CD8-positive, alpha-beta T cell (primary cell): ENCODE measurements at places on chromosomes 6 and 20. TPM values are rescaled to one million over a fixed set of nuclear protein-coding genes. Genes with fewer than 3 reads are reported as not detected.

Gene POPDC3
- not detected for total RNA-seq

Gene GPLD1
- total RNA-seq = 0.73 TPM

Gene ZBTB12
- not detected for total RNA-seq

Gene UBE3D
- total RNA-seq = 5.7 TPM

DNA sequence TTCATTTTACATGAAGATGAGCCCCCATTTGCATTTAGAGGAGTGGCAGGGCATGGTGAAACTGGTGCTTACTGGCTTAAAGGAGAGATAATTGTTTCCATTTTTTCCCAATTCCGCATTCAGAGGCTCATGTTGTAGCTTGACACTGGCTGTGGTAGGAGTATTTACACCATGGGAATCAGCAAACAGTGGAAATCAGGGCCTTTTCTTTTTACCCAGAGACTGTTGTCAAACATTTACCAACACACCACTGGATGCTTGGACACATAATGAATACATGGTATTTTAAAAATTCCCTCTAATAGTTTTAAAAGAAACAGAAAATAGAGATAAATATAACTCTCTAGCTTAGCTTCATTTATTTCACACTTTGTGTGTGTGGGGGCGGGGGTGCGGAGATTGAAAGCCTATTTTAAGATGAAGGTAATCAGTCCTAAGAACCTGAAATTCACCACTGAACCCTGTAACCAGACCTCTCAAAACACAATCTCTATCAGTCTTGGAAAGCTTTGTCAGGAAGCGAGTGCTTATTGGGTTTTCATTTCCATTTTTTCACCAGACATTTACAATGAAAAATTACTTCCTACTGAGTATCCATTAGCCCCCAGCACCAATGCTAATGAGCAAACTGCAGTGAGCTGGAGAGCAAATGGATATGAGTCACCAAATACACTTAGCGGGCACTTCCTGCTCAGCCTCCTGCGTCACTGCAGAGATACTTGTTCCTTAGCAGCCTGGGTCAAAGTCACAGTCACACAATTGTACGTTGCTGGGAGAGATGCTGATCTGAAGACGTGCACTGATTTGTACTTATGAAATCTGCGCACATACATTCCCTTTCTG is 532.0 kb downstream of the BCKDHB start:
- DNase-seq = no peak

- no peak for DNase-seq
Measured at GRCh38 chr20:59481477-59482018, 122.8 kb upstream of the PHACTR3 start.

DNA sequence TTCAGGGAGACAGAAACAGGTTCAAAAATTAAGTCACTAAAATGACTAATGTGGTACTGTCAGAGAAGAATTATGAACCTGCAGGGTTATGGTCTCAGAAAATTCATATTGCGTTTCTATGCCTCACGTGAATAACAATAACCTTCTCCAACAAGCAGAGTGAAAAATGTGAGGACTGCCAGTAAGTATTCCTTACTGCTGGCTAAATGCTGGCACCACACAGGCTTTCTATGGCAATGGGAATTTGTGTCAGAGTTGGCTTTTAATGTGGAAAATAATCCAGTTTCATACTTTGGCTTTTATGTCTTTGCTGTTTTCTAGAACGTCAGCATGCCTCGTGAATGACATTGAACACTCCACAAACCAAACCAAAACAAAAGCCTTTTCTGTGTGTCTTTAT is 656.0 kb downstream of the KIF16B start:
- DNase-seq = no peak

- DNase-seq = no peak
Measured at GRCh38 chr20:58457083-58457695, 58.0 kb downstream of the APCDD1L start.

DNA sequence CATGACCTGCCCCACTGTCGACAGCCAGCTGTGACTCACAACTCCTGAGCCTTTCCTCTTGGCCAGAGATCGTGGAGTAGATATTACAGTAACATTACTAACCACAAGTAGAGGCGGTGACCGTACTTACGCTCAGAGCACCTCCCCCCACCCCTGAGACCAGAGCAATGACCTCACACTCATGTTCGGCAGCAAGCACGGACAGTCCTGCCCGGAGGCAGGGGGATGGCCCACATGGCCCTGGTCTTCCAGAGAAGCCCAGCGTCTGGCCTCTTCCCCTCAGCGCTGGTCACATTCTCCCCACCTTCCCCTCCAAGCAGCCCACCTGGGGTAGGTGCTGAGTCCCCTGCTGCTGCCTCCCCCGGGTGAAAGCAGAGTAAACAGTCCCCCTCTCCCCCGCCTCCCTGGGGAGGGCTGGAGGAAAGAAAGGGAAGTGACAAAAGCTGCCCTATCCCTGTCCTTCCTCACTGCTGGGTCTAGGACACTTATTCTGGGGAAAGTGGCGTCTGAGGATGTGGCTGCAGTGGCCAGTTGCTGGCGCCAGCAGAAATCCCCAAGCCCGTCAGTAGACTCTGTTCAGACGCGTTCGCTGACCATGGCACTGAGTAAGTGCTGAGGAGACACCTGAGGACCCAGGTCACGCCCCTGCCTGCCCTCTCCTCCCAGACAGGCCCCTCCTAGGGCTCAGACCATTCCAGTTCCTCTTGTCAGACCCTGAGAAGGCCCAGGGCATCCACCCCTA is 68.5 kb downstream of the MRPL14 start:
- DNase-seq = peak; percentile 50

- DNase-seq = no peak
Measured at GRCh38 chr6:67792996-67793395, 842.1 kb upstream of the ADGRB3 start.

DNA sequence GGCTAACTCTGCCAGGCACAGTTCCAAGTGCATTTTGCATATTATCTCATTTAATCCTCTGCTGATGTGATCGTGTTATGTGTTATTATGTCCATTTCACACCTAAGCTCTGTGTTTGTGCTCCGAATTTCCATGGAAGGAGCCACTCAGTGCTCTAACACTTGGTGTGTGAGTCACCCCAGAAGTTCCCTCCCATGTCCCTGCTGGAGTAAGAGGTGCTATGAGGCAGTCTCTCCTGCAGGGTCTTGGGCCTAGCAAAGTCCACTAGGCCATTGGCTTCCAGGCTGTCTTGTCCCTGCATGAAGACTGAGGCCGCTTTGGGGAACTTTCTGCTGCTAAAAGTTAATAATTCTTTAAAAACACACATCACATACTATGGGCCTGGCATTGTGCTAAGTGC is 405.9 kb upstream of the SULF2 start:
- no peak for DNase-seq

DNA sequence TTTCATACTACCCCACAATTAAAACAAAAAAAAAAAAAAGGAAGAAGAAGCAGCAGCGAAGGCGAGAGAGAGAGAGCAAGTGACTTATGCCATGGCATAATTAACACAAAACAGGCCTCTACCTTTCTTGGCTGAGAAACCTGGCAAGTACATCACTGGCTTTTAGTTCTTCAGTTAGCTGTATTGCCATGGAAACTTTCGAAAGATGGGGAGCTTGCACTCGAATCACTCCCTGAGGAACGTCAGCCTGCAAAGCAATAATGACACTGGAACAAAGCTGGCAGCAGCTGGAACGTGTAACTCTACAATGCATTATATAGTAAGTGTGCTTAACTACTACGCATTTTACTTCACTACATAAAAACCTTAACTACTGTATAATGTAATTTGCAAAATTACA is 126.1 kb downstream of the ARHGAP18 start:
- no peak for DNase-seq

GRCh38 chr6:141057761-141058160 is 1075.0 kb upstream of the GJE1 start:
- DNase-seq = no peak

DNA sequence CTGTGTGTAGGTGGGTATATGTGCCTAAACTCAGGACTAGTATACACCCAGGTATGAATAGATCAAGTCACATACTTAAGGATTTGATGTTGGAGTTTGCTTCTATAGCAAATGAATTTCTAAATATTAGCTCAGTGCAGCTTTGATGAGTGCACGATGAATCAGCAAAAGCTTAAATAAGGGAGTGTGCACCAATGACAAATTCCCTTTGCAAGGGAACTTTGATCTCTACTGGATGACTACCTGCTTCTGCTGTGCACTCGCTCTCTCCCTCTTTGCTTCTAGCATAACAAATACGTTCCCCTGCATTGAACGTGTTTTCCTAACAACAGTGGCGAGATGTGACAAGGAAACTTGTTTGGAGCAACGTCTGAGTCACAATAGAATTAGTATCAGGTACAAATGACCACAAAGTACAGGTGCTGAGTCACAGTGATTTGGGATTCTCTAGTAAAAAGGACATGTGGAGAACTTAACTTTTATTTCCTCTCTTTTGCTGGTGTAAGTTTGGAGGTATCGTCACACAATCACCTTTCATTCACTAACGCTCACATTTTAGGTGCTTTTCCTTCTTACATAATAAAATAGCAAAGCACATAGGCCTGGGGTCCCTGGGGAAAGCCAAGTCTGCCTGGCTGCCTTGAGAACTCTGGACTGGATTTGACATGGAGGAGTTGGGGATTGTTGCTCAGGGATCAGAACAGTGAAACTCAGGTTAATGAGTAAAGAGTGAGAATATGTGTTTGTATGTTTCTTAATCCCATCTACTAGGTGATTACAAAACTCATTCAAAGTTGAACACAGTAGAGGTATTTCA is 49.7 kb downstream of the KLHL31 start:
- no peak for DNase-seq

DNA sequence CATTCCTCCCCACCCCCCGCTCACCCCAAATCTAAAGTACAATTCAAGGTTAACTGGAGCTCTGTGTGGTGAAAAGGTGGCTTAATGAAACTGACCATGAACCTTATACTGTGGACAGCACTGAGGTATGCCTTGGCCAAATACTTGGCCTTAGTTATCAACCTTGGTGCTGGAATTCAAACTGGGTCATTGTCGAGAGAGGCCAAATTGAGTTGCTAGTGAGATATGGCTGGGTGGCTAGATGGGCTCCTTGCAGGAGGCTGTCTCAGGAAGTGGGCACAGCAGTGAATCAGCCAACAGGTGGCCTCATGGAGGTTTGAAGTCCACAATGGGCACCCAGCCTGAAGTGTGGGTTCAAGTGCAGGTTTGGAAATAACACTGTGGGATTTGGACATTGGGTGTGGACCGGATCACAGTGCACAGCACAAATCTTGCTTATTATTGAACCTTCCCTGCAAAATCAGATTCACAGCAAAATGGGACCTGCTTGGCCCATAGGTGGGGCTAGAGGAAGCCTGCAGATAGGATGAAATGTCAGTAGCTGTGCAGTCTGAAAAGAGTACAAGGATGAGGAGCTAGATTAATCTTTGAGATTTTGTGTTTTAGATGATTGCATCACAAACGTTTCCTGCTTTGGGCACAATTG is 5.6 kb upstream of the BTBD3 start:
- no peak for DNase-seq
